ENCODE measurements at places on chromosomes 13 and 19.

DNA sequence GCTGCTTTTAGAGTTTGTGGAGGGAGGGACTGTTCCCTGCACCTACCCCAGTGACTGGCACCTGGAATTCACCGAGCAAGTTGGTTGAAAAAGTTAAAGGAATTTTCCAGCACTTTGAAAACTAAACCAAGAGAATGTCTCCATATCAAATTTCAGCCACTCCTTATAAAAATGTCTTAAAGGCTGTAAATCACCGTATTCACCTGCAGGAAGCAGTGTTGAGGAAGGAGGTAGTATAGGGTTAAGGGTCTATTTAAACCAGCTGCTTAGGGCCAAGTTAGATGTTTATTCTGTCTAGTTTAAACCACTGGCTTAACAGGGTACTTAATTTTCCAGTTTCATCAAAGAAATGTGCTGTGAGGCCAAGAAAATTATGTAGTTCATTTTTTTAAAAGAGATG lies 3.8 kb upstream of the RAB20 start:
- DNase-seq: no peak

GRCh38 chr19:56294549-56294948 lies 20.1 kb downstream of the ZSCAN5A start:
- no peak for DNase-seq

DNA sequence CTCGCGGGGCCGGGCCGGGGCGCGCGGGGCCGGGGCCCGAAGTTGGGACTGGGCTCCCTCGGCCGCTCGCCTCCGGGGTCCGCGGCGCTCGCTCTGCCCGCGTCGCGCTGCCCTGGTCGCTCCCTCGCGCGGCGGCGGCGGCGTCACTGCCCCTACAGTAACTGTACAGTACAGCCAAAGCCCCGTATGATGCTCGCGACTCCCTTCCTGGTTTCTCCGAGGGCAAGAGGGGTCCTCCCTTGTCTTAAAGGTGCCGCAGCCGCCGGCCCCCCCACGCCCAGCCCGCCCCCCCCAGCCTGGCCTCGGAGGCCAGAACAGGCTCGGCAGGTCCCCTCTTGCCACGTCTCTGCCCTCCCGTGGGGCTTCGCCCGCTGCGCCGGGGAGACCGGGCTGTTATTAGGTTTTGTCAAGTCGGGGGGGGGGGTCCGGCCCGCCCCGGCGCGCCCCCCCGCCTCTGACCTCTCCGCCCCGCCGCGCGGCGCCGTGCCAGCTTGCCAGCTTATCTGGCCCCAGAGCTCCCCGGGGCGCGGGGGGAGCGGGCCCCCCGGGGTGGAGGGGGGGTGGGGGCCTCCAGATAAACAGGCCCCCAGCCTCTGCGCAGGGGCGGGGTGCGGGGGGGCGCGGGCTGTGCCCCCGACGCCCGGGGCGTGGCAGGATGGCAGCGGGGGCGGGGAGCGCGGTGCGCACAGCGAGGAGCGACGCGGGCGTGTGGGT lies at the start of gene ZBTB7A:
ZBTB7A (minus strand) TSS at position 218 of the 714 bp plus-strand sequence. CDS start 11,667 bp downstream, outside the sequence.
- peak; percentile 35 for DNase-seq

DNA sequence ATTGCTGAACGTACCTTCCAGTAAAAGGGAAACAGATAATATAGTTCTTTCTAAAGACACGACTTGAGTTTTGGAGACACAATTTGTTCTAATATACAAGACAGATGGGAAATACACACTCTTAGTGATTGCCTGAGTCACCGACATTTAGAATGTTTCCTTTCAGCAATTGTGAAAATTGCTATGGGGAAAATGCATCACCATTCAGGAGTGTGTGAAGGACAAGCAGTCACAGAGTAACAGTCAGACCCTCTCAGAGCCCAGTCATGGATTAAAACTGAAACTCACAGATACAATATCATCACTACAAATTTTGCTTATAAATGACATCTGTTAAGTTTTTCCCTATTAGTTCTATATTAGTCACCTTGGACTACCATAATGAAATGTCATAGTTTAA lies 286.1 kb downstream of the SPRY2 start:
- no peak for DNase-seq

GRCh38 chr13:51818781-51819511 lies 15.0 kb upstream of the DHRS12 start:
- no peak for DNase-seq

GRCh38 chr13:108924134-108924533 lies 294.7 kb downstream of the MYO16 start:
- DNase-seq: no peak
